Tibial nerve (tissue), 4 donors: ENCODE measurements at places on chromosomes 3 and 15.

DNA sequence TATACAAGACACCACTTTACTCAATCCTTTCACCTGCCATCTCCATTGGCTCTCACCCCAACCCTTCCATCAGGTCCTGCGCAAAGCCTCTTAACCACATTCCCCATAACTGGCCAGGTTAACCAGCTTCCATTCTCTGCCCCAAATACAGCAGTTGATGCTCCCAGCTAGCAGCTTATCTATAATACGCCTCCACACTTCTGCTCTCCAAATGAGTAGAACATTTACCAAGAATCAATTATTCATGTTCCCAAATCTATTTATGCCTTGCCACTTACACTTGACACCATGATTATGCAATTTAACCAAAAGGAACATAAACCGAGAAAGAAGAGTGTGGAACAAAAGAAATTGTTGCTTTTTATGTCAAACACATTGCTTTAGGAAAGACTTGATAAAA lies 103.7 kb upstream of the TPM1 start:
- DNase-seq: no peak

DNA sequence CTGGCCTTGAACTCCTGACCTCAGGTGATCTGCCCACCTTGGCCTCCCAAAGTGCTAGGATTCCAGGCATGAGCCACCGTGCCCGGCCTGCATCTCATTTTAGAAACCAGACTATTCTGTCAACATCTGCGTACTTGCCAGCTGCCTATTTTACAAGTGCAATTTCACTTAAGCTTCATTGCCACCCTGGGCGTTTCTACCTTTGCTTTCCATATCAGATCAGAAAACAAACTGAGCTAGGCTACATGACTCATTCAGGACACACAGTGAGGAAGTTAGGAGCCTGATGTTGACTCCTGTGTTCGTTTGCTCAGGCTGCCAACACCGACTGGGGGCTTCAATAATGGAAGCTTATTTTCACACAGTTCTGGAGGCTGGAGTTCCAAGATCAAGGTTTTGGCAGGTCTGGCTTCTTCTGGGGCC lies 42.3 kb upstream of the KLHL25 start:
- DNase-seq: no peak

GRCh38 chr3:108065096-108065495 lies 25.7 kb downstream of the CD47 start:
- DNase-seq: no peak

DNA sequence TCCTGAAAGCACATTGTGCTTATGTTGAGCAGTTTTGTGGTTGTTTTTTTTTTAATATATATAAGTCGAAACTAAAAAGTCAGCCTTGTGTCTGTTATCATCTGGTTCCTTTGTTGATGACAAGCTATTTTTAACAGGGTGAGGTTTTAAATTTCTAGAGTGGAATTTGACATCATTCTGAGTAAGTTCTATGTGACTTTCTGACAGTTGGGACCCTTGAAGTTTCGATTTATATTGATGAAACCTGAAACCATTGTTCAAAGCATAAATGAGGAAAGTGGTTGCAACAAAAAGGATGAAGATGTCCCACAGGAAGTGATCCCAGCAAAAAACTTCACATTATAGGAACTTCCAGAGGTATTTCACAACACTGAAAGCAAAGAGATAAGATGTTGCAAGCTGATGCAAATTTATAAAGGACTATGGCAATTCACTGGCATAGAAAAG lies 94.0 kb downstream of the CYP19A1 start:
- DNase-seq: no peak

DNA sequence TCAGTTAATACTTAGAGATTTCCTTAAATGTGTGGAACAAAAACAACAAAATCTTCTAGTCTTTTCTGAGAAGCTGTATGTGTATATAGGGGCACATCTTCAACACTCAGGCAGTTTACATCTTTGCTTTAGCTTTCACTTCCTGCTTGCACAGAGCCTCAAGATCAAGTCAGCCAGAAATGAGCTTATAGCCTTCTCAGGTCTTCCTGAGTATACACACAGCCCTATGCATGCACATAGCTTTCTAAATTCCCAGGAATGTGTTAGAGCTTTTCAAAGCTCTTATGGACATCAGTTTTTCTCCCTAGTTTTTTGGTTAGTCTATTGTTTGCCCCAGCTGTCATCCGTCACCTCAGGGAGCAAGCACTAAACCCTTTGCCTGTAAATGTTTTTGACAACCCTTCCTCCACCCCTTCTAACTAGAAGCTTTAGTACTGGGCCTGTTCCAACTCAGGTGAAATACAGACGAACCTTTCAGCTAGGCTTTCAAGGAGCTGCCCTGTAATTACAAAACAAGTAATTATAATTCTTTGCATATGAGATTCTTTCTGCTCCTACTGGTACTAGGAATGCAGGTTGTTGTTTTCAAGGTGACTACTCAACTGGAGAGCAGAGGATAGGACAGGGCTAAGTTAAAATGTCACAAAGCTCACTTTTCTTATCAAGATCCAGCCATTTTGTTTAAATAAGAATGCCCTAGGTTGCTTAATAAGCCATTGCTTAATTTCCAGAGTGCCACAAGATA lies 22.6 kb upstream of the MTMR10 start:
- DNase-seq: no peak

DNA sequence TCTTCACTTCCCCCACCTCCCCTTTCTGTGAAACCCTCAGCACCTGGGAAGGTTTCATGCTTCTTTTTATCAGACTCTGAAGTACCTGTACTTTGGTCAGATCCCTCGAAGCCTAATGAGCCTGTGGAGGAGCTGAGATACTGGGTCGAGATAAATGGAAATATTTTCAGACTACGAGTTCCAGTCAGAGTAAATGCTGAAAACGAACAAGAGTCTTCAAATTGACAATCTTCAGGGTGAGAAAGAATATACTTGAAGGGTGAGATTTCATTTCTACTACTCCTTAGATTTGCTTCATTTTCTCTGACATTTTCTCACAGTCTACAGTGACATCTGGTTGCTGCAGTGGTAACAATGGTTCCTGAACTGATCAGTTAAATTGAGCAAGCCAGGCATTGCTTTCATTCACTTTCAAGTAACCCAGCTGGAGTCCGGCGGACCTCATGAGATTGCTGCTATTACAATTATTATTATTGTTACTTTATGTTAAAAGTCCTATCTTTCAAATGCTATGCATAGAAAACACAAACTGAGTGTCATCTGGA lies 337.2 kb downstream of the VGLL3 start:
- DNase-seq: no peak

DNA sequence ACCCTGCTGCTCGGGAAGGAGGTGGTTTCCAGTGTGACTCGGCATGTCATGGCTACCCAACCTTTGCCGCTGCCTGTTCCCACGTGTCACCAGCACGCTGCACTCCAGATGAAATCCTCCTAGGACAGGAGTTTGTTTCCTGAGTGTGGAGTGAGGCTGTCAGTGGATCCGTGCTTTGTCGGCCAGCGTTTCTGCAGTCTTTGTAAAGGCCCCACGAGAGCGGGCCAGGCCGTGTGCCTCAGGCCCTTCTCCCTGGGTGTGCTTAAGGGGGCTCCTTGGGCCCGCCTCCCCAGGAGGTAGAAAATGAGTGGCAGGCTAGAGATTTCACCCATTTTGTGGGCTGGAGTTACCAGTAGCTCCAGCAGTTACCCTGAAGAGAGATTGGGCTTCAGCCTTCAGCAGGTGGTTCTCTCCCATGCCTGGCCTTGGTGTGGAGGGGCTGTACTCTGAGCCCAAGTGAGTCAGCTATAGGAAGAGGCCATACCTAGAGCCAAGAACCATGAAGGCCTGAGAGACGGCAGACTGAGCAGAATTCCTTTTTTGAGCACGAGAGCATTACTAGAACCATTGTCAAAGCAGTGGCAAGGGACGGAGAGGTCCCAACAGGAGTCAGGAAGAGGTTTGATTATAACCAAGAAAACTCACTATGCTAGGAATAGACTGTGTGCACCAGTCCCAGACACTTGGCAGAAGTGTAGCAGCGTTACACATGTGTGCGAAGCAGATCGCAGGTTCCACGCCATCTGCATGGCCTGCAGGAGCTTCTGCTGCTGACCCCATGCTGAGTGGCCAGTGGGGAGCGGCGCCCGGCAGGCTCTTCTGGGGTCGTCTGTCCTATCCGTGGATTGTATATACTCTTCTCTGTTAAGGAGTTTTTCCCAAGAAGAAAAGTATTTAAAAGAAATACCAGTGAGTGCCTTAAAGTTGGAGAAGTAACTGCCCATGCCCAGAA lies 14.5 kb downstream of the MAP6D1 start:
- no peak for DNase-seq
